ENCODE measurements at places on chromosomes 16 and 17.

DNA sequence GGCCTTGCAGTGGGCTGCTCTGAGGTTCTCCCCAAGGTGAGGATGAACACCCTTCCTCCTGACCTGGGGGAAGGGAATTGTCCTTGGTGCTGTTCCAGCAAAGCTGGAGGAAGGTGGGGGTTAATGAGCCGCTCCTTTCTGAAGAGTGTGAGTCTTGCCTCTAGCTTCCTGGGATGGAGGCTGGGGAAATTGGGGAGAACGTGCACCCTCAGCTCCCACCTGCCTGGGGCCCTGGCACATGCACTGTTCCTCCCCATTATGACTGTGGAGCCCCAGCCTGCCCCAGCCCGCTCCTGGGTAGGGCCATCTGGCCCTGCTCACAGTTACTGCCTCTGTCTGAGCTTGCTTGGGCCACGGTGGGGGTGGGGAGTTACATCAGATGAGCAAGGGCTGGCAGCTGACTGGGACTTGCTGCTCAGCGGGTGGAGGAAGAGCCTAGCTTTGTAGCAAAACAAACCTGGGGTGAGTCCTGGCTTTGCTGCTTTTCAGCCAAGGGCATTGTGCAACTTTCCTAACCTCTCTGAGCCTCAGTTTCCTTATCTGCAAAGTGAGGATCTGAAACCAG, 11.1 kb downstream of the TNS4 start:
- DNase-seq: no peak

GRCh38 chr16:82264756-82265155, 94.7 kb upstream of the MPHOSPH6 start:
- DNase-seq: no peak

GRCh38 chr17:1492249-1493206, at the start of gene MYO1C:
TSS of gene MYO1C (minus strand) at chr17:1492686. CDS start at chr17:1492487, 199 bp downstream.
- DNase-seq: no peak

DNA sequence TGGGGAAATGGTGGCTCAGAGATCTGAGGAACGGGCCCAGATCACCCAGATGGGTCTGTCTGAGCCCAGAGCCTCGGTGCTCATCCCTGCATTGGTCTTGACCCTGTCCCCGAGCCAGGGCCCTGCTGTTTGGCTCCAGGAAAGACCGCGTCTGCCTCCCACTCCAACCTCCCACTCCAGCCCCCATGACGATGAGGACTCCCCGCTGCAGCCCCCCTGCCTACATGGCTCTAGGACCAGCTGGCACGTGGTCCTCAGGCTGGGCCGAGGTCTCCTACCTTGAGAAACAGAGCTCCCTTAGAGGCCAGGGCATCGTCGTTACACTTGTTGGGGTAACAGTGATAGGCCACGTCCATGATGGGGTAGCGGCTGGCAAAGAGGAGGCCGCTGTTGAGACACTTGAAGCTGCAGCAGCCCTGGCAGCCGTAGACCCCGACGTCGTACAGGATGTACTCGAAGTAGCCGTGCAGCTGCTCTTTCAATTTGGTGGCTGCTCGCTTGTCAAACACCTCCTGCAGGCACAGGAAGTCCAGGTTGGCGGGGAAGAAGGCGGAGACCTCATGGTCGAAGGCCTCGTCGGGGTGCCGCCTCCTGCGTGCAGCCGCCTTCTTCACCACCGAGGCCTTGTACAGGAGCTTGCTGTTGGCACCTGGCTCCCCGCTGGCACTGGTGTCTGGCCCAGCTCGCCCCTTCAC, 59.9 kb downstream of the PRMT7 start:
- DNase-seq: no peak

All from stimulated activated CD8-positive, alpha-beta memory T cell treated with anti-CD3 and anti-CD28 coated beads, Interleukin-7, amount 100 ng/mL, for 48 hours (primary cell).